Hematopoietic multipotent progenitor cell treated with erythropoietin and hydrocortisone succinate and interleukin-3 and kit ligand, for 8 days (in vitro differentiated cells): ENCODE measurements at places on chromosomes 3 and 15.

DNA sequence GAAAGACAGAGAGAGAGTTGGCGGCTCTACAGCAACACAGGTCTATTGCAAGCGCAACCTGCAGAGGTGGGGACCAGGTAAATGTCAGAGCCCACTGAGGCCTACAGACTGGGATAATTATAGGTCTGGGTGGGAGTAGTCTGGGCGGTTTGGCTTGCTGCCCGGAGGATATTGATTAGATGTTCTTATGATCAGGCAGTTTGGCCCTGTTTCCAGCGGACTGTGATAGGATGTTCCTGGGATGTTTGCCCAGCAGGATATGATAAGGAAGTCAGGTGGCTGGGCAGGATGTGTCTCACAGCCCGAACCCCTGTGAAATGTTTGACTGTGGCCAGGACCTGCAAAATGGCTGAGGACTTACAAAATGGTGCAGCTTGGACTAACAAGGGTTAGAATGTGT, 364.9 kb downstream of the NAALADL2 start:
- no peak for DNase-seq

DNA sequence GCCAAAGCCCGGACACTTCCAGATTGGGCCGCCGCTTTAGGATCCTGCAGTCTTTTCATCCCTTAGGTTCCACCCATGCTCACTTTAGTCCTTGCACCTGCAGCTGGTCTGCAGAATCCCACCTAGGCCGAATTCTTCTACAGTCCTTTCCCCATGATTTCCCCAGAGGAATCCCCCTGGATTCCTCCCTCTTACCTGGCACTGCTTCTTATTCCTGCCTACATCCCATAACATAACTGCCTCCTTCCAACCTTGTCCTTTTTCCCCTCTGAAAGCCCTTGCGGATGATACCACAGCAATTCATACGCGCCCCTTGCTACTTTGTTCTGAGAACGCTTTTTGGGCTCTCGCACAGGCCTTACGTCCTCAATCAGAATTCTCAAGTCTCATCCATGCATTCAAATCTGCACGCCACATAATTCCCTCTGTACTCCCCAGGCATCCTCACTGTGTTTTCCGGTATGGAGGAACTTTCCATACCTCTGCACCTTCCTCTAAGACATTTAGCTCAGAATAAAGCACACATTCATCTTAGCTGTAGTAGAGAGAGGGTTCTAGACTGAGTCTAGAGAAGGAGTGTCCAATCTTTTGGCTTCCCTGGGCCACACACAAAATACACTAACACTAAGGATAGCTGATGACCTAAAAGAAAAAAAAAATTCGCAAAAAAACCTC, 619 bp downstream of the EIF2AK4 start:
- peak; percentile 36 for DNase-seq

DNA sequence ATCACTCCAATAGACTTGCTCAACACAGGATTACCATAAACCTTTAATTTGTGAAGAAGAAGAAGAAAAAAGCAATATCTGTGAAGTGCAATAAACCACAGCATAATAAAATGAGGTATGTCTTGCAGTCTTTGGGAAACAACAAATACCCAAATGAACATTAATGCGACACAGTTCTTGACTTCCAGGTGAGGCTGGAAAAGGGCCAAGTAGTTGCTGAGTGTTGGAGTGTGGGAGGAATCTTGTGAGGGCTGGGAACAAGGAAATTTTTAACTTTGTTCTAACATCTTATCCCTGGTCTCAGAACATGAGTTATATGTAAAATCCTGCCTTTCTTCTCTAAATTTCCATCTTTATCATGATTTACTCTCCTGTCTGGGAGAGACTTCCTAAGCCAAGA, 206.5 kb downstream of the DTWD1 start:
- DNase-seq: no peak

DNA sequence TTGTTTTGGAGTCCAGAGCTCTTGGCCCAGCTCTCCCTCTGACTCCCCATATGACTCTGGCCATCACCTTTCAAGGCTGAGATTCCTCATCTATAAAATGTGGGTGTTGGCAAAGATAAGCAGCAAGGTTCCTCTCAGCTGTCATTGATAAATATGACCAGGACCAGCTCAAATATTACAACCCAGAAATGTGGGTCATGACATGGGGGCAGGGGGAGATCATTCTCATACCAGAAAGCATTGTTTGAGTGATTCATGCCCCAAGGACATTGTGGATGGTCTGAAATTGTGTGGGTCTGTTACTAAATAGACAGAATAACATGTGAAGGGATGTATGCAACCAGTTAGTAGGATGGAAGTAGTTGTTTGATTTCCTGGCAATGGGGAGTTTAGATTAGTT, 13.9 kb downstream of the UPK1B start:
- no peak for DNase-seq

GRCh38 chr3:183033746-183034145, 53.4 kb upstream of the DCUN1D1 start:
- DNase-seq: no peak

GRCh38 chr3:113374078-113374477, 67.2 kb downstream of the CFAP44 start:
- DNase-seq: no peak

- DNase-seq: no peak
These were observed 2.0 kb downstream of the FSTL1 start for GRCh38 chr3:120448756-120449155.

DNA sequence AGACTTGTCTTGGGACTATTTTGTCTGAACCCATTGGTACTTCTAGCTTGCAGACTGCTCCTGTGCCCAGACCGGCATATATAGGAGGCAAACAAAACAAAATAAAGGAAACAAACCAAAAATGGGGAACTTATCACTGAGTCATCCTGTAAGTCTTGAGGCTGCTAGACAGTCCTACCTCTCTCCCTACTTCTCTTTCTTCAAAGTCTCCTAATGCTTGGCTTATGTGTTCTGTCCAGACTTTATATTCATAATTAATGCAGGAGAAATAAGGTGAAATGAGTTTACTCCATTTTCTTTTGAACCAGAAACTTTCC, 266.2 kb downstream of the ZNF385D start:
- DNase-seq: no peak

GRCh38 chr3:69838696-69839515, 99.6 kb downstream of the MITF start:
- no peak for DNase-seq

- peak; percentile 19 for DNase-seq
These were observed 268.0 kb upstream of the PROK2 start for GRCh38 chr3:72052841-72053409.

DNA sequence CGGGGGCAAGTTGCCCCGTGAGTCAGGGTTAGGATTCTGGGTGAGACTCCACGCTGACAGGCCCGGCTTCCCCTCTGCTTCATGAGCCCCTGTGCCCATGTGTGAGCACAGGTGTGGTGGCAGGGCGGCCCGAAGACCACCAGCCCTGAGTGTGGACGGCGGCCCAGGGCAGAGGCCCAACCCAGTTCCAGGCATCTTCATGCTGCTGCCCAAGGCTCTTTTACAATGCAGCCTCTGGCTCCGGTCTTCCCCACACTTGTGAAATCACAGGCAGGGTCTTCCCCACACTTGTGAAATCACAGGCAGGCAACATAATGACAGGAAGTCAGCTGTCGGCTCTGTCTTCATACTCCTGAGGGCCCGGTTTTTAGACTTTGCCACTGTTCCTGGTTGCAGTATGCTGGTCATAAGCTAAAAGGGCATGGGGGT, 78.8 kb downstream of the AAGAB start:
- peak; percentile 9 for DNase-seq

- DNase-seq: no peak
These were observed 563.6 kb upstream of the NAALADL2 start for GRCh38 chr3:174295306-174296092.

DNA sequence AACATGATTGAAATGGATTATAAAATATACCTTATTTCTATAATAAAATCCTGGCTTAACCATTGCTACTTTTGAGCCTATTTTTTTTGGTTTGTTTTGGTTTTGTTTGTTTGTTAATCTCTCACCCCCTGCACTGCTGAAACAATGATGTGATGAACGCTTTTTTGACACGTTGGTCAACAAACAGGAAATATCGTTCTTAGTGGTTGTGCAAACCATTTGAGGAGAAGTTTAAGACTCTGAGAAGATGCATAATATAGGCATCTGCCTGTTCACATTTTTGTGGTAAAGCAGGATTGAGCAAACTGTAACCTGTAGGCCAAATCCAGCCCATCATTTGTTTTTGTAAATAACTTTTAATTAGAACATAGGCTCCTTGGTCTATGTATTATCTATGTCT, 75.5 kb upstream of the MDFIC2 start:
- no peak for DNase-seq

GRCh38 chr3:114904633-114905032, 242.5 kb downstream of the ZBTB20 start:
- DNase-seq: peak; percentile 74

DNA sequence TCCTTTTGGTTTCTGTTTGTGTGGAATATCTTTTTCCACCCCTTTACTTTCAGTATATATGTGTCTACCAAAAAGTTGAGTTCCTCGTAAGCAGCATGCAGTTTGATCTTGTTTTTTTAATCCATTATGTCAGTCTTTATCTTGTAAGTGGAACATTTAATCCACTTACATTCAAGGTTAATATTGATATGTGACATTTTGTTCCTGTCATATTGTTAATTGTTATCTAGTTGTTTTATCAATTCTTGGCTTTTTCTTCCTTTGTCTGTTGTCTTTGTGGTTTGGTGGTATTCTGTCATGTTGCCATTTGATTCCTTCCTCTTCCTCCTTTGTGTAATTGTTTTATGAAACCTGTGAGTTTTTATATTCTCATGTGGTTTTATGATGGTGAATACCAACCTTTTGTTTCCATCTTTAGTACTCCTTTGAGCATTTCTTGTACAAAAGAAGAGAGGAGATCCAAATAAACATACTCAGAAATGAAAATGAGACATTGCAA, 43.4 kb upstream of the XCR1 start:
- DNase-seq: no peak

- no peak for DNase-seq
These were observed 21.2 kb upstream of the SPRED1 start for GRCh38 chr15:38231436-38231835.

DNA sequence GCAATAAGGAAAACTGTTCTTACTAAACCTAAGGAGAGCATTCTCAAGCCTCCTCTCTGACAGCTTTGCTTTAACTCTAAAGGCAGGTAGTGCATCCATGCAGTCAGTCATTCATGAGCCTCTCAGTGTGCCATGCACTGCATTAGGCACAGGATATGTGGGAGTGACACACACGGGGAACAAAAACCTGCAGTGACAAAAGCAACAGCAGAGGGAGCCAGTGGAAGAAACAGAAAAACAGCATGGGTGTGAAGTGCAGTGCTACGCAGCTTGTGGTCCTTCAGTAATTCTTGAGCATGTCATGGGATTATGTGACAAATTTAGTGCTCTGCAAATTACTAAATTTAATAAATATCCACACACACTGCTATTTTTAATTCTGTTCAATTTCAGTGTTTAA, 230.7 kb downstream of the BBX start:
- peak; percentile 69 for DNase-seq

- no peak for DNase-seq
These were observed 27.0 kb upstream of the KCTD6 start for GRCh38 chr3:58464866-58465265.

GRCh38 chr15:96330064-96330449, 443 bp upstream of the NR2F2 start:
- DNase-seq: no peak

DNA sequence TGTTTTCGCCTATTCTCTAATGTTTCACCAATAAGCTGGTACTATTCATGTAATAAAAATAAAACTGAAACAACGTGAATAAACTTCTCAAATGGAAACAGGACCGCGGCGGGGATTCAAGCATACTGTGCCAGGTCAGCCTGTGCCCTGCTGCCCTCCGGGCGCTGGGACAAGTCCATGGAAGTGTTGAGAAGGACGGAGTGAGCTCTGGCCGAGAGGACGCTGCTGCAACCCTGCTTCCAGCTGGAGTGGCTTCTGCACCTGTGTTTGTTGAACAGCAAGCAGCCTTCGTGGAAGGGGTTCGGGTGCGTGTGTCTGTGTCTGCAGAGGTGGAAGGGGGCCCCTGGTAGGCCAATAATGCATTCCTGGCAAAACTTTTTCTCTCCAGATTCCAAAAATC, 50.0 kb upstream of the PCSK6 start:
- DNase-seq: no peak

DNA sequence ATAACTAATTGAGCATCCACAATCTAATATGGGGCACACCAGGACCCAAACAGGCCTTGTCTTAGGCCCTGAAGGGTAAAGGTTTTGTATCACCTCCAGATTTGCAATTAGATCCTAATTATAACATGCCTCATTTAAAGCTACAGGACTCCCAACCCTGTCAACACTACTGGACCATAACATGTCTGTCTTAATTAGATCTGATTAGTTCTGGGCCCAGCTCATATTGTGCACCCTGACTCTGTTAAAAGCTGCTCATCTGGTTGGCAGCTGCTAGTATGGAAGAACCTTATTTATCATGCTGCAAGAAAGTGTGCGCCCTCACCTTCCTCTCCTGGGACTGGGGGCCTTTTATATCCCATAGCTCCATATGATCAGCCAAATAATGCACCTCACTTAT, 457.8 kb downstream of the ROBO1 start:
- no peak for DNase-seq

DNA sequence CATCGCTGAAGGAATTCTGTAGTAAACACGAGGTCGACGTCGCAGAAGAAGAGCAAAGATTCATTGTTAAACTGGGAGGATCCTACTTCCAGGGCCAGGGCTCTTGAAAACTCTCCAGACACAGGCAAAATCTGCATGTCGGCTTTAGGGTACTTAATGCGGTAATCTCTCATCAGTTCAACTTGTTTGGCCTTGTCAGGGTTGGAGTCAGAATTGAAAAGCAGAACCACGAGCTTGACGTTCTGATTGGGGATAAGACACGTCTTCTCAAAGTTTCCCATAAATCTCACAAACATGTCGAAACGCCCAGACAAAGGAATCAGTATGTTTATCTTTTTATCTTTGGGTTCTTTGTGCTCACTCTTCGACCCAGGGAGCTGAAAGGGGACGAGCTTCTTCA, 74.0 kb downstream of the CHSY1 start:
- DNase-seq: no peak

- DNase-seq: no peak
These were observed 74.8 kb upstream of the SEC13 start for GRCh38 chr3:10395671-10396070.

GRCh38 chr3:129010310-129010956, 9.3 kb downstream of the EFCC1 start:
- DNase-seq: no peak

- DNase-seq: no peak
These were observed 223.2 kb downstream of the MBNL1 start for GRCh38 chr3:152491922-152492321.

GRCh38 chr3:187999821-188000220, 154.1 kb upstream of the LPP start:
- no peak for DNase-seq

GRCh38 chr3:192887047-192887446, 30.6 kb downstream of the MB21D2 start:
- DNase-seq: no peak

DNA sequence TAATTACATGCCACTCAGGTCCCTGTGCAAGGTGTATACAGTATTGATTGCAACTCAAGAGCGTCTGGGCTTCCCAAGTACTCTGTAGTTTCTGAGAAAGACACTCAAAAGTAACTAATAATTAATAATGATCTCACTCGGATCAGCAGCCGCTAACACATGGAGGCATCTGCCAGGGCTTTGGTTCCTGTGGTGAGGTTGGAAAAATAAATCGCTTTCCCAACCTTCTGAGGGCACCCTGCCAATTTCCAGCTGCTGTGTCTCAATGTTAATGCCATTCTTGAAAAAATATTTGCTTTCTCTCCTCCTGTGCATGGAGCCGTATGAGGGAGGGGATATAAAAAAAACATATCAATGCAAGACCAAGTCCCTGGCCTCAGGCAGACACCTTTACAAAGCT, 116.5 kb upstream of the SLC2A2 start:
- DNase-seq: no peak

GRCh38 chr3:138569090-138569489, 25.0 kb downstream of the CEP70 start:
- no peak for DNase-seq
